Chondrocyte (in vitro differentiated cells): ENCODE measurements at places on chromosomes 6 and 20. TPM values are rescaled to one million over a fixed set of nuclear protein-coding genes. Genes with fewer than 3 reads are reported as not detected.

CDSN gene
- total RNA-seq: 0.12 TPM in 1 of 3 replicates, not detected in the others

GHRH gene
- total RNA-seq: not detected in 3 replicates

MAD2L1BP gene
- total RNA-seq: 14.3 to 24.9 TPM (median 22.8 TPM) in 3 replicates

PTK6 gene
- total RNA-seq: not detected in 3 replicates

MEP1A gene
- total RNA-seq: not detected in 3 replicates

UBD gene
- not detected in 3 replicates for total RNA-seq

MUC22 gene
- not detected in 3 replicates for total RNA-seq

BPIFB1 gene
- total RNA-seq: not detected in 3 replicates

CST2 gene
- not detected in 3 replicates for total RNA-seq

NKX2-2 gene
- total RNA-seq: not detected in 3 replicates

MAPK13 gene
- total RNA-seq: 0.48 to 1.0 TPM (median 0.97 TPM) in 3 replicates

CNR1 gene
- not detected in 3 replicates for total RNA-seq

GNAS-AS1 gene
- total RNA-seq: 1.1 to 2.7 TPM (median 1.7 TPM) in 3 replicates

VSX1 gene
- total RNA-seq: not detected in 3 replicates

HSPA1A gene
- total RNA-seq: 23.0 to 46.3 TPM (median 46.2 TPM) in 3 replicates

TCP1 gene
- 169 to 200 TPM (median 175 TPM) in 3 replicates for total RNA-seq

MCCD1 gene
- total RNA-seq: not detected in 3 replicates

GNRH2 gene
- 0.94 TPM in 1 of 3 replicates, not detected in the others for total RNA-seq

SALL4 gene
- total RNA-seq: 0.17 to 0.68 TPM (median 0.26 TPM) in 3 replicates

TPX2 gene
- 20.2 to 51.0 TPM (median 49.6 TPM) in 3 replicates for total RNA-seq

MACROD2 gene
- 2.7 to 4.8 TPM (median 3.2 TPM) in 3 replicates for total RNA-seq

CCN6 gene
- total RNA-seq: not detected in 3 replicates

LAMP5 gene
- total RNA-seq: 2.5 to 2.9 TPM (median 2.6 TPM) in 3 replicates
